Adrenal gland (tissue), 19 donors: ENCODE measurements at places on chromosomes 5 and 9. TPM values are rescaled to one million over a fixed set of nuclear protein-coding genes. Genes with fewer than 3 reads are reported as not detected.

GRCh38 chr9:99335280-99335679 is 113.2 kb downstream of the SEC61B start:
- no peak for DNase-seq

DNA sequence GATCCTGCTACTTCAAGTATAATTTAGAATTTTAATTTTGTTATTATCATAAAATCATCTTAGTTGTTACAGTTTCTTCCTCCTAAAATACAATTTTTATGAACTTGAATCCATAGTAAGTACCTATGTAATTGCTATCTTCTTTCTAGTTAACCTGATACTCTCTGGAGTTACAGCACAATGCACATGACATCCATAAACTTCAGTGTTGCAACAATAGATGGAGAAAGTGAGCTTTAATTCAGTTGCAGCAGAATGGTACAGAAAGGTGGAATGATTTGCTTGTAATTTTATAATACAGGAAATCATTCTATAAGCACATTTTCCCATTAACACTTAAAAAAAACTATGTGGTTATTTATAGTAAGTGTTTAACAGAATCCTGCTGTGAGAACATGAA is 372.0 kb downstream of the CDH9 start:
- DNase-seq = no peak

DNA sequence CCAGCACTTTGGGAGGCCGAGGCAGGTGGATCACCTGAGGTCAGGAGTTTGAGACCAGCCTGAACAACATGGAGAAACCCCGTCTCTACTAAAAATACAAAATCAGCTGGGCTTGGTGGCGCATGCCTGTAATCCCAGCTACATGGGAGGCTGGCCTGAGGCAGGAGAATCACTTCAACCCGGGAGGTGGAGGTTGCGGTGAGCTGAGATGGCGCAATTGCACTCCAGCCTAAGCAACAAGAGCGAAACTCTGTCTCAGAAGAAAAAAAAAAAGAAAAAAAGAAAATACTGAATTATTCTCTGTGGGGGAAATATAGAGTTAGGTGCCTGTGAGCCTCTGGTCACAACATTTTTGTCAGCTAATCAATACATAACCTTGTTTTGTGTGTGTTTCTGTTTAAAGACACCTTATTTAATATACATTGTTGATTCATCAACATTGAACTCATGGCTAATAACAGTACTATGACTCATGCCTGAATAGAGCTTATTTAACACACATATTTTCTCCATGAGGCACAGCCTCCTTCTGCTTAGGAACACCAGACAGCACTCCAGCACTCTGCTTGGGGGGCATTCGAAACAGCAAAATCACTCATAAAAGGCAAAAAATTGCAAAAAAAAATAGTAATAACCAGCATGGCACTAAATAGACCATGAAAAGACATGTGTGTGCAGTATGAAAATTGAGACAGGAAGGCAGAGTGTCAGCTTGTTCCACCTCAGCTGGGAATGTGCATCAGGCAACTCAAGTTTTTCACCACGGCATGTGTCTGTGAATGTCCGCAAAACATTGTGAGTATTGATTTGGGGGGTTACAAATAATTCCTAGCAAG is at the start of gene IL31RA:
Gene IL31RA, plus strand, starts transcription at position 519 of the 836 bp plus-strand sequence. Its CDS starts 214 bp downstream, at position 733.
- no peak for DNase-seq

DNA sequence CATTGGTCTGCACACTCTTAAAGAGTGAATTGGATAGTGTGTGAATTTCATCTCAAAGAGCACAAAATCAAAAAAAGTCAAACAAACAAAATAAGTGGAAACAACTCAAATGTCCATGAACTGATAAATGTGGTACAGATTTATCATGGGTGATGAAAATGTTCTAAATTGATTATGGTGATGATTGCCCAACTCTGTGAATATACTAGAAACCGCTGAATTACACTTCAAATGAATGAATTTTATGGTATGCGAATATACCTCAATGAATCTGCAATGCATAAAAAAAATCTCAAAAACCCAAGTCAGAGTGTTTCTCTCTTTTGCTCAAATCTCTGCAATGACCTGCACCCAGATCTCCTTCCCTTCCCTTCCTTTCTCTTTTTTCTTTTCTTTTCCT is 64.0 kb downstream of the PRRC1 start:
- no peak for DNase-seq

DNA sequence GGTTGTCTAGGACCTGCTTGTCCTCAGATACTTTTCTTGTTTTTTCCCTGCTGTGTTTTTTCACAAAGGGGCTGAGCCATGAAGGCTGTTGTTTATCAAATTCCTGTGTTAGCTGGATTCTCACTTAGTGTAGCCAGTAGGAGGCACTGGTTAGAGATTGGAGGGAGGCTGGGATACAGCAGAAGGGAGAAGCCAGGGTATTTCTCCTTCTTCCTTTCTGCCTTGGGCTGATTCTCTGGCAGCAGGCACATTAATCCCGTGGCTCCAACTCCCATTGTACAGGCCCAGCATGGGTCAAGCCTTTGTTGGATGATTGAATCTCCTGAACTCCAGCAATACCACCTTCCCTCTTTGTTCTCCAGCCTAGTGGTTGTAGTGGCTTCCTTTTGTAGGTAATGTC is 46.4 kb upstream of the FAM170A start:
- no peak for DNase-seq

DNA sequence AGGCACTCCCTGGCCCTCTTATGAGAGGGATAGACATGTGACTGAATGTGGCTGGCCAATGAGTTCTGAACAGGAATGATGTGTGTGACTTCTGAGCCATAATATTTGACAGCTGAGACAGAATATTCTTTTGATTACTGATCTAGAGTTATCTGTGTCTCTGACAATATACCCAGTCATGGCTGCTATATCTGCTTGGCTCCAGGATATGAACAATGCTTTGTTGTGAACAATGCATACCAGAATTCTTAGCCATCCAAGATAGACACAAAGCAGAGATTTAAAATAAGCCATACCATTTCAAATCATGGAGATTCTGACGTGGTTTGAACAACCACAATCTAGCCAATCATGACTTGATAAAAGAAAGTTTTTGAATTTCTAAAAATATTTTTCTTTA is 840.3 kb upstream of the SEMA6A start:
- no peak for DNase-seq

DNA sequence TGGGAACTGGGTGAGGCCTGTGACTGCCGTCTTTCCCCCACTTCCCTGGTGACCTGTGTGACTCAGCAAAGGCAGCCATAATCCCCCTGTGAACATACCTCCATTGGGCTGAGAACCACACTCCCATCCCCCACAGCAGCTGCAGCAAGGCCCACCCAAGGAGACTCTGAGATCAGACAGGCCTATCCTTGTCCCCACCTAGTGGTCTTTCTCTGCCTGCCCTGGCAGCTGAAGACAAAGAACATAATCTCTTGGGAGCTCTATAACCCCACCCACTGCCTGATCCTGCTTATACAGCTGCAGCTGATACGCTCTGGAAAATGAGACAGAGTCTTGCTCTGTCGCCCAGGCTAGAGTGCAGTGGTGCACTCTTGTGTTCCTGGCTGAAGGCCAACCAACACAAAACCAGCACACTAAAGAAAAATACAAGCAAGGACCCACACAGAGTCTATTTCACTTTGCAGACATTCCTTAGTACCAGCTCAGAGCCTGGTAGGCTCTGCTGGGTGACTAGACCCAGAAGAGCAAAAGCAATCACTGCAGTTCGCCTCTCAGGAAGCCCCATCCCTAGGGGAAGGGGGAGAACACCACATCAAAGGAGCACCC is 106.7 kb downstream of the MCTP1 start:
- DNase-seq = no peak

DNA sequence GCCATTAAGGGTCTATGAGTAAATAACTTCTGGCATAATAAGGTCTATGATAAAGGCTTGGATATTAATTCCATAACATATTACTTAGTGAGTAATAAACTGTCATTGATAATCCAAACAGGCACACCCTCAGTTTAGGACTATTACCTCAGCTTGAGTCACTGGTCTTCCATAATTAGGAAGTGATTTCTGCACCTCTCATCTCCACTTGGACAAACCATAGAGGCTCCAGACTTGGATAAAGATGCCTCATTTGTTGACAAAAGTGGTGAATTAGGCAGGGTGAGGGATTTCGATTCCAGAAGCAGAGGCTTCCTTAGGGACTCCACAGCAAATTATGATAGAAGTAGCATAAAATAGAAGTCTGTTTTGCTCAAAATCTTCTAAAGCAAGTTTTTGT is 127.5 kb upstream of the MTAP start:
- DNase-seq = no peak

DNA sequence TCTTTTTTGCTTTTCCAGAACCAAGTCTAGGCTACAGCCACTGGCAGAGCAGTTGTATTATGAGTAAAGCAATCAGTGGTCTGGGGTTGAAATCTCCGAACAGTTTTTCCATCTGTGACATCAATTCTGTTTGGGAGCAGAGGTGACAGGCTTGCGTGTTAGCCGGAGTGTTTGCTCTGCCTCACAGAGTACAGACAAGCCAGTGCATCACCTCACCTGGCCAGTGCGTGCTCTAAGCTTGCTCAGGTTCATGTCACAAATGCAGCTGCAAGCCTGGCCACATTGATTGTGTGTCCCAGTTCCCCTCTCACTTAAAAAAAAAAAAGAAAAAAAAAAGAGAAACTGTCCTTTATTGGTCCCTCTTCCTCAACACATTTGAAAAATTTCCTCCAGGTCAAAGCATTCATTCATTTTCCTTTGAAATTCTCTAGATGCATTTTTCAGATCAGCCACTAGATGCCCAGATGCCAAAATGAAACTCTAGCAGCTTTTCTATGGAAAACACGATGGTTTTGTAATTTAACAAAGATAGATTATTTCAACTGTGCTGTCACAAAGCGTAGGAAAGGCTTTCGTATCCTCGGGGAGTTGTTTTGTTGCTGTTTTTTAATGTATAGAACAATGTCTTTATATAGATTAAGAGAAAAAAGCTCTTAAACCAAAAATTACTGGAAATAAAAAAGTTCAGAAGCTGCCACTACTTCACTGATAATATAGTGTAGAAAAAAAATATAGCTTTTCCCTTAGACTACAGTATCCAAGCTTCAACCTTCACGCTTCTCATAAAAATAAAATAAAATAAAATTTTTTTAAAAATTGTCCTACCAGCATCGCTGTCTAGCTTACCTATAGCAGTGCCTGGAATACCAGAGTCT is 585.5 kb downstream of the TLE1 start:
- DNase-seq = no peak

GRCh38 chr5:107558823-107559375 is 111.8 kb downstream of the EFNA5 start:
- no peak for DNase-seq

GRCh38 chr5:97102010-97102470 is 40.4 kb downstream of the LIX1 start:
- DNase-seq = no peak

DNA sequence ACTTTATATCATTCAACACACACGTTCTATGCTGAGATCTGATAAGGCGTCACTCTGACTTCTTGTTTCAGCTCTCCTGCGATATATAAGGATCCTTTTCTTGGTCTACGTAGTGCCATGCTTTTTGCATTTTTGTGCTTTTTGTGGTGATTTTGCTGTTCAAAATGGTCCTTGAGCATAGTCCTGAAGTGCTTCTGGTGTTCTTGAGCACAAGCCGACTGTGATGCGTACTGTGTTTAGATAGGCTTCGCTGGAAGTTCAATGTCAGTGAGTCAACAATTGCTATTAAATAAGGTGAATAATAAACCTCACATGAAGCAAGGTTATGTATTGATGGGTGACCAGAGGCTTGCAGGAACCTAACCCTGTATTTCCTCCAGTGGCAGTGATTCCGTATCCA is 46.8 kb downstream of the ACO1 start:
- DNase-seq = no peak

- DNase-seq = no peak
Measured at GRCh38 chr5:98563885-98564653, 209.4 kb upstream of the RGMB start.

- DNase-seq = no peak
Measured at GRCh38 chr5:143349177-143349576, 54.3 kb downstream of the NR3C1 start.

DNA sequence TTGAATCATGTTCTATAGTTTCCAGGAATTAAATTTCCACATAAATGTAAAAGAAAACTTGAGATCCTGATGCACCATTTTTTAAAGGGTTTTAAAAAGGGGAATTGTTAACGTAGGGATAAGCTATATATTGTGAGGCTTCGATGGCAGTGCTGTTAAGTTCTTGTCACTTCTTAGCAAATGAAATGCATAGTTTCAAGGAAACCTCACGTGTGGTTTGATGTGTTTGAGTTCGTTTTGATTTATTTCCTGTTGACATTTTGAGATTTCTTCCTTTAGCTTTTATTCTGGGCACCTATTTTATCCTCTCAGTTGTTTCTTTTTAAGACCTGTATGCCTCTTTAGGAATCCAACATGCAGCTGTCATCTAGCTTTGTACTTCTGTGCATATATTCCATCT is 301.0 kb downstream of the DOCK8 start:
- DNase-seq = no peak

DNA sequence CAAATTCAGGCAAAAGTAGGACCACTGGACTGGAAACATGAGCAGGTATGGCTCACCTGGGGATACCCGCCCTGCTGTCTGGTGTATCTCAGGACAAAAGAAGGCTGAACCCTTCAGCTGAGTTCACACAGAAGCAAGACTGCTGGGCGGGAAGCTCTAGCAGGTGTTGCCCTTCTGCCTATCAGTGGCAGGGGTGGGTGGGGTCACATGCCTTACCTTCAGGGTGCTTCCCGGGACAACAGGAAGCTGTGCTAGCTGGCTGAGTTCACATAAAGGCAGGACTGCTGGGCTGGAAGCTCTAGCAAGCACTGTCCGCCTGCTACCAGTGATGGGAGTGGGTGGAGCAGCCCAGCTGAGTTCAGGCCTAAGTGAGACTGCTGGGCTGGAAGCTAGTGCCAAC is 498.8 kb upstream of the ZNF608 start:
- DNase-seq = no peak

DNA sequence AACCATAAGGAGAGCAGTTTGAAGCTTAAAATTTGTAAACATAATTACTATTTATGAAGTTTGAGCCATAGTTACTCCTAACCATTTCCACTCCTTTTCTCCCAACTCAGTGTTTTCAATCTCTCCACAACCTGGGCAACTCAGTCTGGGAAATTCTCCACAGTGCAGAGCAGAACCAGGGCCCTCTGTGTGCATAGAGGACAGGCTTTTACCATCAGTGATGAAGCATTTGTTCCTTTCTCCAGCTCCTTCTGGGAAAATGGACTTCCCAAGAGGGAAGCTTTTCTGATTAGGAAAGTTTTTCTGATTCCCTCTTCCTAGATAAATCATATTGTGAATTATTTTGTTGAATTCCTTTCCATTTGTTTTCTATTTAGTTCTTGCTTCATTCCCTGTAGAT is 132.3 kb upstream of the MPDZ start:
- DNase-seq = no peak

Gene ADAMTS12
- 76.1 TPM for total RNA-seq

Gene SEMA6A
- total RNA-seq = 174 TPM

Gene GMCL2
- total RNA-seq = not detected

Gene ELOVL7
- 2.8 TPM for total RNA-seq

Gene FSTL4
- total RNA-seq = 1.6 TPM

Gene GABRG2
- 11.2 TPM for total RNA-seq

Gene DHX29
- total RNA-seq = 34.4 TPM

Gene PCDHGA7
- total RNA-seq = 1.8 TPM

Gene MOB3B
- 3.7 TPM for total RNA-seq
